ENCODE measurements at places on chromosomes 2 and 18. TPM values are rescaled to one million over a fixed set of nuclear protein-coding genes. Genes with fewer than 3 reads are reported as not detected.
A peak's percentile ranks its signal among the peaks of the same experiment; 100 is the strongest.

DNA sequence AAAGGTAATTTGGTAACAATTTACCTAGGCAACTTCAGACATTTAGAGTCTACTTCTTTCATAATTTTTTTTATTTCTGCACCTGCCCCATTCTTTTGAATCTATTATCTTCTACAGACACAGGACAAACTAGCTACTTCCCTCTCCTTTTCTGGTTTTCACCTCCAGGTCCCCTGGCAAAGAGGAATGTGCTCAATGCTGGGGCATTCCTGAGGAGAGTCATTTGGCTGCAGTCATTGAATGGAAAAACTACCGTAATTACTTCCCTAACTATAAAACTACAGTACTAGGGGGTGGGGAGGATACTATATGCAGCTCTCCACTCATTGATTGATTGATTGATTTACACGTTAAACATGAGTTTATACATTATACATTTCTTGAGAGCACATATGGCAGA is 11.2 kb upstream of the ARHGAP28 start:
- DNase-seq, result no peak

DNA sequence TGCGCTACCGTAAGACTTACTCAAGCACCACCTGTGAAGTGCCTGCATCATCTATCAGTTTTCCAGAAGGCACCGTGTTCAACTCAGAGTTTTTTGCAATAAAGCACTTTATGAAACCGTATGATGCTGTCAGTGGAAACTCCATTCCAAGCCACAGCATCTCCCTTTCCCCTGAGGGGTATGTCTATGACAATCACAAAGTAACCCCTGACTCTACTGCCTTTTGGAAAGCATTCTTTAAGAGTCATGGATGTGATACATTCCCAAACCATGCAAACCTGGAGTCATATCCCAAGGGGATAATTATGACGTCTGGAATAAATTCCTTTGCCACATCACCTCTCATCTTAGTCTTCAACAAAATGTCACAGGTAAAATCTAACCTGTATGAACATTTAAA is 39.2 kb downstream of the UNC50 start:
- DNase-seq, result peak; percentile 71

GRCh38 chr2:161947406-161947805 is 126.6 kb downstream of the DPP4 start:
- no peak for DNase-seq

- no peak for DNase-seq
Measured at GRCh38 chr2:177585234-177585863, 192.8 kb downstream of the AGPS start.

GRCh38 chr2:25257032-25257552 is 84.6 kb downstream of the DNMT3A start:
- no peak for DNase-seq

- no peak for DNase-seq
Measured at GRCh38 chr2:171669121-171669520, 18.1 kb upstream of the DYNC1I2 start.

- no peak for DNase-seq
Measured at GRCh38 chr2:19971691-19972090, 18.2 kb downstream of the WDR35 start.

GRCh38 chr2:29022679-29023078 is 41.6 kb downstream of the TOGARAM2 start:
- DNase-seq, result no peak

GRCh38 chr18:74476140-74476539 is 19.0 kb upstream of the DIPK1C start:
- no peak for DNase-seq

DNA sequence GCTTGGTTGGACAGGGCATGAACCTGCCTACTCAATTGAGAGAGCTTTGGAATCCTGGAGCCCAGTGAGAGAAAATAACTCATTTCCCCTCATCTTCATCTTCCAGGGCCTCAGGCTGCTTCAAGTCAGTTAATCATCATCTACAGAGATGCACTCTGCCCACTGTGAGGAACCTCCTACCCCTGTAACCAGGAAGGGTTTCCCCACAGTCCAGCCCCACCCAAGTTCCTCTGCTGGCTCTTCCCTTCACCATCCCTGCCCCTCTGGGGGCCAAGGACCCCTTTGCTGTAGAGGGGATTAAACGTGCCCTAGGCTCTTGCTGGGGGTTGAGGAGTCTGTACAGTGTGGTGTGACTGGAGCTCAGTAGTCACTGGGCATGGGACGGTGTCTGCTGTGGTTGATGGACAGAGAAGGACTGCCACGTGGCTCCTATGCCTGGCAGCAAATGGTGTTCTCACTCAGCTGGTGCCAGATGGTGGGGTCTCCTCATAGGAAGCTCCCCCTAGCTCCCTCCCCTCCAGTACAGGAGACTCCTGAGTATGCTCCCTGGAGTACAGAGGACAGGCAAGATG is 29.5 kb upstream of the LGALSL start:
- no peak for DNase-seq

- DNase-seq, result no peak
Measured at GRCh38 chr2:26080356-26080755, 46.5 kb downstream of the RAB10 start.

- peak; percentile 80 for DNase-seq
Measured at GRCh38 chr2:159064446-159065301, 96.2 kb downstream of the TANC1 start.

DNA sequence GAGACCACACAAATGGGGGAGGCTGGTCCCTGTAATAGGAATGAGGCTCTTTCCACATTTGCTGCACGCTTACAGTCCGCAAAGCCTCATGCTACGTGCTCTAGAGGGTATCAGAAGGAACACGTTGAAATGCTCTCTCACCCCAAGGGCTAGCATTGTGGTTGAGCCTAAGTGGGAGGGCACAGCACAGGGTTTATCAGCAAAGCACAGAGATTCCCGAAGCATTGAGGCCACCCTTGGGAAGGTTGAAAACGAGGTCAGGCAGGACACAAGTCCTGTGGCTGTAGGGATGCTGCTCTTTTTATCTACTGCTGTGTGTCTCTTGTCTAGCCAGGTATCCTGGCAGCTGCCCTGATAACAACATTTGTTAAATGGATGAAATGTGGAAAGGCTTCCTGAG is 378.3 kb downstream of the EN1 start:
- DNase-seq, result no peak

GRCh38 chr18:58785171-58785805 is 79.4 kb upstream of the ZNF532 start:
- DNase-seq, result peak; percentile 99

GRCh38 chr2:13508671-13509070 is 791.9 kb downstream of the TRIB2 start:
- DNase-seq, result no peak

DNA sequence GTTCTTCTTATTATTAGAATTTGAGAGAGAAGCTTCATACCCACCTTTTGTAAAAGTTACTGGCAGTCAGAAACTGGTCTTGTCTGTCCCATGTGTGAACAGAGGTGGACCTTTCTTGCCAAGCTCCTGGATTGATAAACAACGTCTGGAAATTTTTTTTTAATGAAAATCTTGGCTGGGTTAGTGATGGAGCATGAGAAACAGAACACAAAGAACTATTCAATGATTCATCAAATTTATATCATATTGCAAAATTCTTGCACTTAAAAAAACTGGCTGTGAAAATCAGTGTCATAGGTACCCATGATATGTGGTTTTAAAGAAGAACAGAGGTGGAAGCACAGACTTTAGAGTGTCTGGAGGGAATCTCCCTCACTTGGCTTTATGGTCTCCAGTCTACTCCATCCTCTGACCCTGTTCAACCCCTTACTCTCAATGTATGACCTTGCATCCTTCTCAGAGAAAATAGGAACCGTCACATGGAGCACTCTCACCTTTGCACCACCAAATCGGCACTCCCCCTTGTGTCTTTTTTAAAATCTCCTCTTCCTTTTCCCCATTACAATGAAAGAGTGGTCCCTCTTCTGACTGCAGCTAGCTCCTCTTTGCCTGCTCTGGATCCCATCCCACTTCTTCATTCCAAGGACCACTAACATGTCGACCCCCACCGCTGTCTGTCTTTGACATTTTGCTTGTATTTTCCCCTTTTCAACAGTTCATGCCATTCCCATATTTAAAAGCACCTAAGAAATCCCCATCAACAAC is 58.2 kb downstream of the COPS8 start:
- peak; percentile 79 for DNase-seq

GRCh38 chr2:164388511-164388910 is 232.8 kb downstream of the GRB14 start:
- peak; percentile 77 for DNase-seq

- no peak for DNase-seq
Measured at GRCh38 chr2:112004253-112004645, 50.8 kb upstream of the TMEM87B start.

DNA sequence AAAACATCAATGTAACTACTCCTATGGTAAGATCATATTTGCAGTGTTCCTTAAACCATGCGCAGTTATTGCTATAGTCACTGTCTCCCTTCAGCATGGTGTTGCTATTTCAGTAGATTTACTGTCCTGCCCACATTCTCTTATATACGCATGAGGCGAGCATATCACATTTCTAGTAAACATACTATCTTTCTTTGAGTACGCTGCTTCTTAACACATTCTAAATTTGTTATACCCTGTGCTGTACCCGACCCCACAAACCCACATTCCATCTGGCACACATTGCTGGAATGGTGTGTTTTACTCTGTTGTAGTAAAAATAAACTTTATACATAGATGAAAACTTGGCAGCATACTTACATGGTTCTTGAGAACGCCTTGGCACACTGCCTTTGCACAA is 163.3 kb downstream of the QPCT start:
- no peak for DNase-seq

DNA sequence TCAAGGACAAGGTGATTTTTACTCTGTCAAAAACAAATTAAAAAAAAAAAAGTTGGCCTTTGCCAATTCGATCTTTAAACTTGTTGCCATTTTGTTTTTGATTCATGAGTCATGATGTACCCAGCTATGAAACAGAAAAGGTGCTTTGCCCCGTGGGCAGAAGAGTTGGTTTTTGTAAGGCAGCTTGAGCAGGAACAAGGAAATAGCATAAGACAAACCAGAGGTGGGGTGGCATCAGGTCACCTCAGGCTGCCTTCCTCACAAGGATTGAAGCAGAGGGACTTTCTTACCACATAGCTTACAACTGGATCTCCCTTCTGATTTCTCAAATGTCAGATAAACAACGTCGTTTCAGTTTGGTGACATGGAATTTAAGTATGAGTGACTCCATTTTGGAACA is 123.8 kb downstream of the ARL4C start:
- DNase-seq, result peak; percentile 34

- DNase-seq, result peak; percentile 26
Measured at GRCh38 chr2:216694082-216694825, 1.1 kb downstream of the IGFBP5 start.

- no peak for DNase-seq
Measured at GRCh38 chr2:170715062-170715931, at the start of gene SP5. Gene SP5, plus strand, starts transcription at chr2:170715337. Its CDS starts 176 bp downstream, at chr2:170715513.

DNA sequence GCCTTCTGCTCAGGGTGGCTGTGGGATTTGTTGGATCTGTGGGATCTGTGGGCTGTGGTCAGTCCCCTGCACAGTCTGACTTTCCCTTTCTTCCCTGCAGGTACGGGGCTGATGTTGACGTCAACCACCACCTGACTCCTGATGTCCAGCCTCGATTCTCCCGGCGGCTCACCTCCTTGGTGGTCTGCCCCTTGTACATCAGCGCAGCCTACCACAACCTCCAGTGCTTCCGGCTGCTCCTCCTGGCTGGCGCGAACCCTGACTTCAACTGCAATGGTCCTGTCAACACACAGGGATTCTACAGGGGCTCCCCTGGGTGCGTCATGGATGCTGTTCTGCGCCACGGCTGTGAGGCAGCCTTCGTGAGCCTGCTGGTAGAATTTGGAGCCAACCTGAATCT is 17.5 kb downstream of the ASB1 start:
- no peak for DNase-seq

GRCh38 chr2:3669656-3670055 is 11.7 kb downstream of the ALLC start:
- DNase-seq, result no peak

Gene ARHGEF33
- 0.33 TPM for total RNA-seq

Gene NGEF
- total RNA-seq, result 1.8 TPM

Gene LYPD6
- 0.33 TPM for total RNA-seq

Gene PASK
- total RNA-seq, result 18.6 TPM

Gene SCN1A
- total RNA-seq, result not detected

Gene MC4R
- not detected for total RNA-seq

Gene CLASP1
- total RNA-seq, result 112 TPM

Gene TUBB6
- 237 TPM for total RNA-seq

Gene EHD3
- 53.3 TPM for total RNA-seq

Gene FOXD4L1
- 0.33 TPM for total RNA-seq

Gene CACNB4
- not detected for total RNA-seq

Gene IMMT
- 89.0 TPM for total RNA-seq

Gene IL36RN
- 1.3 TPM for total RNA-seq

Gene CERKL
- total RNA-seq, result not detected

Gene FEV
- not detected for total RNA-seq
